ENCODE measurements at places on chromosomes 13 and 19.

GRCh38 chr13:98480915-98481877 lies 95.7 kb downstream of the STK24 start:
- DNase-seq: no peak

DNA sequence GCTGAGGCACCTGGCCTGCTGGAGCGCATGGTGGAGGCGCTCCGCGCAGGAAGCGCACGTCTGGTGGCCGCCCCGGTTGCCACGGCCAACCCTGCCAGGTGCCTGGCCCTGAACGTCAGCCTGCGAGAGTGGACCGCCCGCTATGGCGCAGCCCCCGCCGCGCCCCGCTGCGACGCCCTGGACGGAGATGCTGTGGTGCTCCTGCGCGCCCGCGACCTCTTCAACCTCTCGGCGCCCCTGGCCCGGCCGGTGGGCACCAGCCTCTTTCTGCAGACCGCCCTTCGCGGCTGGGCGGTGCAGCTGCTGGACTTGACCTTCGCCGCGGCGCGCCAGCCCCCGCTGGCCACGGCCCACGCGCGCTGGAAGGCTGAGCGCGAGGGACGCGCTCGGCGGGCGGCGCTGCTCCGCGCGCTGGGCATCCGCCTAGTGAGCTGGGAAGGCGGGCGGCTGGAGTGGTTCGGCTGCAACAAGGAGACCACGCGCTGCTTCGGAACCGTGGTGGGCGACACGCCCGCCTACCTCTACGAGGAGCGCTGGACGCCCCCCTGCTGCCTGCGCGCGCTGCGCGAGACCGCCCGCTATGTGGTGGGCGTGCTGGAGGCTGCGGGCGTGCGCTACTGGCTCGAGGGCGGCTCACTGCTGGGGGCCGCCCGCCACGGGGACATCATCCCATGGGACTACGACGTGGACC lies 9.7 kb upstream of the STRN4 start:
- no peak for DNase-seq

- no peak for DNase-seq
These were observed 72.1 kb downstream of the ZNF536 start for GRCh38 chr19:30444253-30444671.

DNA sequence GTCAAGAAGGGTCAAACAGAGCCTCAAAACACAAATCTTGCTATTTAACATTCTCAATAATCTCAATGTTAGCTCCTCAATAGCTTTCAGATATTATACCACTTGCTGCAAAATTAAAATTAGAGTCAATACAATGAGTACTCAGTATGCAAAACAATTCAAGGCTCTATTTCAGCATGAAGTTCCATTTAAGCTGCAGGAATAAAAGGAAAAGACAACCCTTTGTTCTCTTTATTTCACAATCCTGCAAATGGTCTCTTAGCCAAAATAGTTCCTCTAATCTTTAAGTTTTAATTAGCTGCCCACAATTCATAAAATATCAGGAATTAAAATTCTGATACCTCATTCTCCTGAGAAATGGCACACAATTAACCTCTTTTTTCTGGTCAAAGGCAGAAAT lies 40.5 kb upstream of the DCT start:
- DNase-seq: no peak

- DNase-seq: no peak
These were observed 546.2 kb downstream of the SLITRK5 start for GRCh38 chr13:88217372-88217771.

DNA sequence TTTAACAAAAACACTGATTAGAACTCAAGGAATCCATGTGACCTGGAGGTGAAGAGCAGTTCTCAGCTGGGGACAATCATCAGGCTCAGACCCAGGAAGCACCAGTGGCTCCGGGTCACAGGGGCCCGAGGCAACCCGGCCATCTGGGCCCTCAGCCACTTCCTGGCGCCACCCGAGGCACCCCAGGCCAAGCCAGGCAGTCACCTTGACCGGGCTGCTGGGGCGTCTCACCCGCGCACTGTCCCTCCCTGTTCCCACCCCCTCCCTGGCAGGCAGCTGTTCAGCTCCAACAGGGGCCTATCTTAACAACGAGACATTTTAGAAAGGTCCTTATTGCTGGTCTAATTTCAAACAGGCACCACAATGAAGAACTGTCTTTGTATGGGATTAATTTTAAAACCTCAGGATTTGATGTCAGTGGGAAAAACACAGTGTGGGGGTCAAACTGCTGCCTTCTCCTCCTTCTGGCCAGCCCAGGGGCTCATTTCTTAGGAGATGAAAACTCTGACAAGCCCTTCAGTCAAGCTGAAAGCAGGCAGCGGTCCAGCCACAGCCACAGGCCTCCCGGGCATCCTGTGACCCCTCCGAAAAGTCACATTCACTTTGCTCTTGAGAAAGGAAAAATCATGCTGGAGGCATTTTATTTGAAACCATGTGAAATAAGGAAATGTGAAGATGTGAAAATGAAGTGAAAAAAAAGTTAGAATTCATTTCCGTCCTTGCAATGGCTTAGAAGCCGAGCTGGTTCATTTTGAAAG lies 83.3 kb downstream of the KCTD15 start:
- DNase-seq: no peak

DNA sequence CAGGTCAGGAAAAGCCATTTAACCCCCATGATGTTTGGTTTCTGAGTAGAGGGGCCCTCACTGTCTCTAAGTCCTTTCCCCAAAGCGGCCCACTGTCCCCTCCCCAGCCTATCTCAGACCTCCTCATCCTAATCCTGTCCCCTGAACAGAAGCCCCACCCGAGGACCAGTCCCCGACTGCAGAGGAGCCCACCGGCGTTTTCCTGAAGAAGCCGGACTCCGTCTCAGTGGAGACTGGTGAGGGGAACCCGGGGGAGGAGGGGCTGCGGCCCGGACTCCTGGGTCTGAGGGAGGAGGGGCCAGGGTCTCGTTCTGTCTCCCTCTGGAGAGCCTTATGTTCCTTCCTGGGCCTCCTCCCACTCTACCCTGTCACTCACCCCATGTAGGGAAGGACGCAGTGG lies 2.9 kb downstream of the MYBPC2 start:
- no peak for DNase-seq

- DNase-seq: no peak
These were observed 11.5 kb downstream of the PLEKHA4 start for GRCh38 chr19:48856921-48857320.

GRCh38 chr19:46021531-46022041 lies 1.3 kb downstream of the PGLYRP1 start:
- no peak for DNase-seq

GRCh38 chr13:53848366-53848961 lies 819.9 kb downstream of the OLFM4 start:
- DNase-seq: no peak

DNA sequence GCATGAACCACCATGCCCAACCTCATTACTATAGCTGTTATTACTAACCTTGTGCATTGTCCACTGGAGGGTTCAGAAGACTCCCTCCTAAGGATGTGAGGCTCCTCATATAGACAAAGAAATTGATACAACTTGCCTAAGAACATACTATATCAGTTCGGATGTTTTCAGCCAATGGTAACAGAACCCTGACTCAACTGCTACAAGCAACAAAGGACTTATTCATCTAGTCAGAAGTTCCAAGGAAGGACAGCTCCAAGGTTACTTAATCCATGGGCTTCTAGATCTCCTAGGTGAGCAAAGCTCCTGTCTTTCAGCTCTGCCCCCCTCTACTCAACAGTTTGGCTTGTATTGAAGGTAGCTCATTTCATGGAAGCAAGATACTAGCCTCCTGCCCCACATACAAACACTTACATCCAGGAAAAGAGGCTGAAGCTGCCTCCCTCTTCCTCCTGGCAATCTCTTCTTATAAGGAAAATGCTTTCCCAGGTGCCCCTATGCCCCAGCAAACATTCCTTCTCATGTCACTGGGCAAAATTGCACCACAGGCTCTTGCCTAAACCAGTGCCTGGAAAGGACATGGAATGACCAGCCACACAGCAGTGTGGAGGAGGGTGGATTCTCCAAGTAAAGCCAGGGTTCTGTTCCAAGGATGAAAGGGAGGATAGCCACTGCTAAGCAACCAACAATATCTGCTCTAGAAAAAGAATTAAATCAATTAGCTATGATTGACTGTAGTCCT lies 497.8 kb downstream of the FOXO1 start:
- no peak for DNase-seq

GRCh38 chr13:75693227-75693626 lies 57.1 kb downstream of the LMO7 start:
- no peak for DNase-seq

DNA sequence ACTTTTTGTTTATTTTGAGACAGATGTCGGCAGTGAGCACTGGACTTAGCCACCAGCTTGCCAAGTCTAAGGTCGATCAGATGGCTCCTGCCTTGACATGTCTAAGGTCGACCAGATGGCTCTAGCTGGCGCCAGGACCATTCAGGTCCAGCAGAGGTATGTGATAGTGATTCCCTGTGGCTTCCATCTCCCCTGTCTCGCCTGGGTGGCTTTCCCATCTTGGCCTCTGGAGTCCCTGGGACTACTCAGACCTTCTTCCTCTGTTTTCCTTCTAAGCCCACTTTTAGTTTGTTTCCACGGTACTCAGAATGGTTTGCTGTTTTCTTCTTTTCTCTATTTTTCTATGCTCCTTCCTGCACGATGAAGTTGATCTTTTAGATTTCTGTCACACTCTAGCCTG lies 1435.7 kb downstream of the UQCRFS1 start:
- DNase-seq: no peak

GRCh38 chr13:101412076-101412475 lies 4.2 kb downstream of the NALCN start:
- no peak for DNase-seq

DNA sequence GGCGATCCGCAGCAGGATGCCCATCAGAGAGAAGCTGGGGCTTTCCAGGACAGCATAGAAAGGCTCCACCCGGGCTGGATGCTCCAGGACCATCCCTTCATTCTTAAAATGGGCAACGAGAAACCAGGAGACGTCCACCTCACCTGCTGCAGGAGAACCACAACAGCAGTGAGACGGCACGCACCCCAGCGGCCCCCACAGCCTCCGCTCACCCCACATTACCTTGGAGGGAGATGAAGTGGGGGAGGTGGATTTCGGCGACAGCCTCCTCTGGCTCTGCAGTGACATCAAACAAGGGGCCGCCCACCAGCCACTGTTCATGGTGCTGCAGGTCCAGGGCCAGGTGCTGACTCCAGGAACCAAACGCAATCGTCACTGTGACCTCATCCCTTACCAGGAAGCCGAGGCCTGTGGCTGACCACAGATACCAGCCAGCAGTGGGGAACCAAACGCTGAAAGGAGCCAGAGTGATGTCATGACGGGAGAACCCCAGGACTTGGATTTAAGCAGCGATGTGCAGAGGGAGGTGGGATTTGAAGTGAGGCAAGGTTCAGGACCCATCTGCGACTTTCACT lies 25.1 kb downstream of the CARD8 start:
- DNase-seq: no peak

GRCh38 chr13:114115191-114115671 lies 17.2 kb downstream of the RASA3 start:
- DNase-seq: no peak

GRCh38 chr13:51920786-51921185 lies 59.0 kb downstream of the CCDC70 start:
- no peak for DNase-seq

GRCh38 chr19:39335168-39335548 lies 685 bp downstream of the GMFG start:
- no peak for DNase-seq

DNA sequence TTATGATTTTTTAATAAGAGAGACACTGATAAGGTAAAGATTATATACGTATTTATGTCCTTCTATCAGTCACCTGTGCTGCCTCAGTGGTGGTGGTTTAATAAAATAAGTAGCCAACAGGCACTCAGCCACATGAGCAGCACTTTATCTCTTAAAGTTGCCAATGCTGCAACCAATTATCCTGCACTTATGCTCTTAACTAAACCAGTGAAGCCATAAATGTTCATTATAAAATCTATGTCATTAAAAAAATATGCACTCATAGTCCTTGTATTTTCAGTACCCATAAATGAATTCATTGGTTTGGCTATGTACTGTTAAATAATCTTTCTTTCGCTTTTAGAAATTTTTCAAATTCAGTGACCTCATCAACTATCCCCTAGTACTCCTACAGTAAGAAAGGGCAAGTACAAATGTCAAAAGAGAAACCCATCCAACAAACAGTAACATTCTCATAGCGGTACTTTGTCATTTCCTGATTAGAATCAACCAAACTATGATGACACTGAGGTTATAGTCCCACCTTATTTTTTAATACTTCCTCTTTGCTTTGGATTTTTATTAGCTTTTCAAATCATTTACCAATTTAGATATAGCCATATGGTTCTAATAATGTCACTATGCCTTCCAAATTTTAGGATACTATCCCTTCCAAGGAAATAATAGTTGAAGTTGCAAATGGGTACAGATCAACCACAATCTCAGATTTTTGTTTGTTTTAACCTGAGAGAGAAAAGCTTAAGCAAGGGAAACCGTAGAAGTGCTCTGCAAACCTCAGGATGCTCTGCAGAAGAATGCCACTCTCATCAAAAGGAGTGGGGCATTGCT lies 190.9 kb downstream of the KLF12 start:
- no peak for DNase-seq

GRCh38 chr13:93687261-93687660 lies 460.7 kb downstream of the GPC6 start:
- DNase-seq: no peak

DNA sequence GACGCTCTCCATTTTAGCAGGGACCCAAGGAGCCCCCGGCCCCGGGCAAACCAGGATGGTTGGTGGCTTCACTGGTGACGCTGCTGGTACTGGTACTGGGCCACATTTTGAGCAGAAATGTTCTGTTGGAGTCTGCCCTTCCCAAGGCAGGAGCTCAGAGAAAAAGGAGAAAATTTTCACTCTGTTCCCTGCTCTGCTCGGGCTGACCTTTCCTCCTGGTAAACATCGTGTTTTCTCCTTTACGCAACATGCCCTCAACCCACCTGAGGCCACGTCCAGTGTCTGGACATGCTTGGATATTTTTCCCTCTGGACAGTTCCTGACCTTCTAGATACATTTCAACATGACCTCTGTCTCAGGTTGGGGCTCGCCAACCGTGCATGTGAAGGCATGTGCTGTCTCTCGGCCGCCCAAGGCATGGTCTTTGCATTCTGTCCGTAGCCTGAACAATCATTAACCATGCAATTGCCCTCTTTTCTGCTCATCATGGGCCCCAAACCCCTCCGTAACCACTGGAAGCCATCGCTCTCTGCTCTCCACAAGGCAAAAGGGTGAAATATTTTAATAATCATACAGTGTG lies 115.2 kb upstream of the PEG3 start:
- no peak for DNase-seq
